ENCODE measurements at places on chromosomes 3 and 15.

DNA sequence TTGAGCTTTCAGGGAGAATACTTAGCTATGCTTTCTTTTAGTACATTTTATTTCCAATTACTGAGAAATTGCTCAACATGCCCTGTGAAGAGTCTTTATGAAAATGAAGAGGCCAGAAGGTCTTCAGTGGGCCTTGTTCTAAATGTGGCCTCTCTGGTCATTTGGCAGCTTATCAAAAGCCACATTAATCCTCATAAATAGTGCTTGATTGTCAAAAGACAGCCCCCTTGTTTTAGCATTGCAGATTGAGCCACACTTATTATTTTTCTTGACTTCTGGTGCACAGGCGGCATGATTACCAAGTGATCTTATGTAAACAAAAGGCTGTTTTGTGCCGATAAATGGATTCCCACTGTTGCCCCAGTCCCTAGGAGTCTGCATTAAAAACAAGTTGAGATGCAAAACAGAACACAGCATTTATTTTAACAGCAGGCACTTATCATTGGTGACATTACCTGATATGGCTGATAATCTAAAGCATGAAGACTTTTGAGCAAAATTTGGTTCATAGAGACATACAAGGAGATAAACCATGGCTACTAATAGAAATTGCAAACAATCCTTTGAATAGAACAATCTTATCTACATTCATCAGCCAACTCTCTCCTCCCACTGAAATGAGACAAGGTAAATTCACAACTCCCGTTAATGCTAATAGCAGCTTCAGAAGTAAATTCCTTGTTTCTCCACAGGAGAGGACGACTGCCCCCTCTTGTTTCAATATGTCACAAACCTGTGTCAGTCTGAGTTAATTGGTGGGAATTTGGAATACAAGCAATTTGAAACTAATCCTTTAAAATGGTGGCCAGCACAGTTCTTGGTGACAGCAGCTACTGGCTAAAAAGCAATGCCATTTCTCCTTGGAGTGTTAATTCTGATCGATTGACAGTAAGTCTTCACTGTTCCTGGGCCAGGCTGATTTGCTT is 194.3 kb downstream of the NSUN3 start:
- no peak for DNase-seq

- DNase-seq: no peak
These were observed 129.5 kb downstream of the ATP8B4 start for GRCh38 chr15:49989498-49989897.

GRCh38 chr3:129040039-129040336 is 20.6 kb upstream of the GP9 start:
- DNase-seq: no peak

DNA sequence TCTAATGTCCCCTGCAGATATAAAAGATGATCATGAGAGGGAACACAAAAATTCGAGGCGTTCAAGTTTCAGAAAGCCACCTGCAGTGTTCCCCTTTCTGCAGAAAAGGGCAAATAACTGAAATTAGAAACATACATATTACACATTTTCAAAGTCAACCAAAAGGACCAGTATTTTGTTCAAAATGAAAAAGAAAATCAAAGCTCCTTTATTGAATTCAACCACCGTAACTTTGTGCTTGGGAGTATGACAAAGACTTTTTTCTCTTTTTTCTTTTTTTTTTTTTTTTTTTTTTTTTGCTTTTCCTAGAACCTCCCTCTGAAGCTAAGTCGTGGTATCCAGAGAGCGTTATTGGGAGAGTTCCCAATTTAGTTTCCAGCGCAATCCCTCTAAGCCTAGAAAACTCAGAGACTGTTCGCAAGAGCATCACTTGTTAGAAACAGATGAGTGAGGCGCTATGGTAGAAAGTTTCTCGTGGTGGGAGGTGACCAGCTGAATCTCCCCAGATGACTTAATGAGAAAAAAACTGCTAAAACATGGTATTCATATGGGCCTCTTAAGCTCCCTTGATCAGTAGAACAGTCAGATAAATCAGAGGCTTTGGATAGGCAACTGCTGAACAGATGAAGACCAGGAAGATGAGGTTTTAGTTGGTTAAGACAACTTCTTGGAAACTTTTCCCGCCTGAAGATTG is 77.4 kb downstream of the MB21D2 start:
- DNase-seq: no peak

DNA sequence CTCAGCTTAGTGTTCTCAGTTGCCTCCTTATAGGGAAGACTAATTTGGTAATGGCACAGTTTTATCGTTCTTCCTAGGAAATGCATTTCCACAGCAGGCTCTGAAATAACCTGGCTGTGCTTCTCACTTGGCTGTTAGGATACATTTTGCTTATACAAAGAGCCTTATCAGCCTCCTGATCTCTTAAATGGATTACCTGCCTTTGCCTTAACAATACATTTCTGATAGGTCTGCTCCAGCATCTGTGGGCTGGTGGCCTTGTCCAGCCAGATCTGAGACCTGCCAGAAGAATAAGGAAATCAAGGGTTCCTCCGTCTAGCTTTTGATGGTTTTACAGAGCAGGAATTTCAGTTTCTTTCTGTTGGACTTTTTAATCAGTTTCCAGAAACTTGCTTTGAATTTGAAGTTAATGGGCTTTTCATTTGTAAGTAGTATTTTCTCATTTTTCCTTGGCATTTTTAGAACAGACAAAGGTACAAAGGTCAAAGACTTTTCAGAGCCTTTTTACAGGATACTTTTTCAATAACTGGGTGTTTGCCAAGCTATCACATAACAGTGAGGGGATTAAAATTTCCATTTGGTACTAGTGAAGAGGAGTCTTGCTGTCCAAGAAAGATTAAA is 116.3 kb downstream of the AKAP13 start:
- DNase-seq: no peak

GRCh38 chr3:138465925-138466324 is 31.5 kb downstream of the ESYT3 start:
- DNase-seq: no peak

DNA sequence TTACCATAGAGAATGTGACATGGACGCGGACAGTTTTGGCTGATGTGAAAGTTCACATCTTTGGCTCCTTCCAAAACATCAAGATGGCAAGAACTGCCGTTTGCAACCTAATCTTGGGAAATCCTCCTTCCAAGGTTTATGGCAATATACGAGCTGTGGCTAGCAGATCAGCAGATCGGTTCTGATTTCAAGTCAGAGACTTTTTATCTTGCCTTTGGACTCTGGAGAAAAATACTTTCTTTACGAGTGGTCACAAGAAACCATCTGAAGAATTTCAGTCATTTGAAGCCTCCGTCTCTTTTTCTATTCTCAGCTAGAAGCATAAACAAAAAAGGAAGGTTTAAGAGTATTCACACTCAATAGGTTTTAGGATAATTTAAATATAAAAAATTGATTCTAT is 153.5 kb upstream of the MEIS2 start:
- no peak for DNase-seq
